ENCODE measurements at places on chromosomes 7 and 10.

DNA sequence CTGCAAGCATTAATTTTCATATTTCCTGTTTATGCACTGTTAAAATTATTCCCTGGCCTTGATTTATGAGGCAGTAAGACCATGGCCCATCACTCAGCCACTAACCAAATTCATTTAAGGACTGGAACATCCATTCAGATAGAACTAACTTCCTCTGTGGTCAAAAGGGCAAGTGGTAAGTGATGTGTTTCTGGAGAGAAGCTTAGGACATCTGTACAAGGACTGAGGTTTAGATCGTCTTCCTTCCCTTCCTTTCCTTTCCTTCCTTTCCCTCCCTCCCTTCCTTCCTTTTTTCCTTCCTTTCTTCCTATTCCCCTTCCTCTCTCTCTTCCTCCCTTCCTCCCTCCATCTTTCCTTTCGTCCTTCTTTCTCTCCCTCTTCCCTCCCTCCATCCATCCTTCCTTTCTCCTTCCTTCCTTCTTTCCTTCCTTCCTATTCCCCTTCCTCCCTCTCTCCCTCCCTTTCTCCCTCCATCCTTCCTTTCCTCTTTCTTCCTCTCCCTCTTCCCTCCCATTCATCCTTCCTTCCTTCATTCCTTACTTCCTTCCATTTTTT is 1019.4 kb downstream of the TYW1 start:
- no peak for DNase-seq

DNA sequence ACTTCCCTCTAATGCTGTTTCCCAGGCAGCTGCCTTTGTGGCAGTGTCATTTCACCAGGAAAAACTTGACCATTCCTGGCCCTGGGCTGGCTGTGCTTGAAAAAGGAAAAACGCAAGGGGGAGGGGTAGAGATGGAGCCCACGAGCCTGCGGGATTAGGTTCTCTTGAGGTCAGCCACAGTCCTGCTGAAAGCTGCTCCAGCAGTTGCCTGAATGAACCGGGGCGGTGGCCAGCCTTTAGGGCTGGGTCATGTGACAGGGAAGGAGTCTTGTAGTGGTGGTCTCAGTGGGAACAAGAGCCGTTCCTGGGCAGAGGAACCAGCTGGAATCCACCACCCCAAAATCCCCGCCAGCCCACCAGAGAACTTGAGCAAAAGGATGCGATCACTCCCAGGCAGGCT is 51.2 kb upstream of the LRRC4 start:
- DNase-seq, result no peak

GRCh38 chr10:4285121-4285520 is 500.1 kb upstream of the KLF6 start:
- no peak for DNase-seq

DNA sequence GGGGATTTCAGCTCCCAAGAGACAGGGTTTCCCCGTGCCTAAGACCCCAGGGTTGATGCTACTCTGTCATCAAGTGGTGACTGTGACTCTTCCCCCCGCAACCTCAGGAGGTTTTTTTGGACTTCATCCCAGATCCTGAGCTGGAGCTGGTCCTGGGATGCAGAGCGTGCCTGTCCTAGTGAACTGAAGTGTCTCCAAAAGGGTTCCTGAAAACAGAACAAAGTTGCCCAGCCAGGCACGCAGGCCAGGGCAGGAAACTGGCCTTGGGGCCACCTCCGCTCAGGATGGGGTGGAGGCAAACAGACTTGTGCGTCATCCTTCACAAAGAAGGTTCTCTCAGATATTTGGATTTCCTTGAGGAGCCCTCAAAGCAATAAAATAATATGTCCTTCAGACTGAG is 118.9 kb downstream of the ITIH5 start:
- no peak for DNase-seq

- DNase-seq, result no peak
Measured at GRCh38 chr7:84191842-84192241, 2.7 kb downstream of the SEMA3A start.

GRCh38 chr7:271266-272107 is 18.5 kb upstream of the FOXL3 start:
- DNase-seq, result no peak

DNA sequence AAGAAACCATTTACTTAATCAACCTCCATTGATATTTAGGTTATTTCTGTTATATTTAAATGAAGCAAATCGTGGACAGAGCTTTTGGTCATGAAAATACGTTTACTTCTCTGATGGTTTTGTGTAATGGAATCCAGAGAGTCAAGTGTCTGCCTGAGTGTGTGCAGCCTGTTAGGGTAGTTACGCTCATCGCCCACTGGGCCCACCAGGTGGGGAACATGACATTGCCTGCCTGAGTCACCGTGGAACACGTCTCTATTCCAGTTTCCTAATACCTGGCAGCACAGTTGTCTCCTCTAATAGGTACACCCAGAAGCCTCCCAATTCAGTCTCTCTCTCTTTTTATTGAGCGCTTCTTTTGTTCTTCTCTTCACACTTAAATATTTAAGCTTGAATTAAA is 91.0 kb downstream of the ADCY1 start:
- DNase-seq, result peak; percentile 50

DNA sequence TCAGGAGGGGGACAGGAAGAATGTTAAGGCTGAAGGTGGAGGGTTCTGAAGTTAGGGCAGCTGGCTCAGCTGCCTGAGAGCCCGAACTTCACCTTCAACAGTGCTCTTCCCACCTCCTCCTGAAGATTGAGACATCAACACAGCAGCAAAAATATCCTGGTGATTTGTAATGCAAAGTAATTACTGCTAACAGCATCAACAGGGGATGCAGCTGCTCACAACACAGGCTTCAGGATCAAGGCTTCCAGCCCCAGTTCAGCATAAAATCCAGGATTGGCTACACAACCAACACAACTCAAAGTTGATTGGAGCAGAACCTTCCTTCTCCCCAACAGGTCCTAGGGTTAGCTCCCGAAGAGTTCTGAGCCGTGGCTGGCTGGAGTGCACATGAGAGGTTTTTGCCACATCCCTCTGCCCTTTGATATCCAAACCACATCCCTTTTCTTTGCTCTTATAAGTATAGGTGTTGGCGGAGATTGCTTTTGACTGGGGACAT is 242.4 kb downstream of the KIAA1217 start:
- DNase-seq, result no peak

DNA sequence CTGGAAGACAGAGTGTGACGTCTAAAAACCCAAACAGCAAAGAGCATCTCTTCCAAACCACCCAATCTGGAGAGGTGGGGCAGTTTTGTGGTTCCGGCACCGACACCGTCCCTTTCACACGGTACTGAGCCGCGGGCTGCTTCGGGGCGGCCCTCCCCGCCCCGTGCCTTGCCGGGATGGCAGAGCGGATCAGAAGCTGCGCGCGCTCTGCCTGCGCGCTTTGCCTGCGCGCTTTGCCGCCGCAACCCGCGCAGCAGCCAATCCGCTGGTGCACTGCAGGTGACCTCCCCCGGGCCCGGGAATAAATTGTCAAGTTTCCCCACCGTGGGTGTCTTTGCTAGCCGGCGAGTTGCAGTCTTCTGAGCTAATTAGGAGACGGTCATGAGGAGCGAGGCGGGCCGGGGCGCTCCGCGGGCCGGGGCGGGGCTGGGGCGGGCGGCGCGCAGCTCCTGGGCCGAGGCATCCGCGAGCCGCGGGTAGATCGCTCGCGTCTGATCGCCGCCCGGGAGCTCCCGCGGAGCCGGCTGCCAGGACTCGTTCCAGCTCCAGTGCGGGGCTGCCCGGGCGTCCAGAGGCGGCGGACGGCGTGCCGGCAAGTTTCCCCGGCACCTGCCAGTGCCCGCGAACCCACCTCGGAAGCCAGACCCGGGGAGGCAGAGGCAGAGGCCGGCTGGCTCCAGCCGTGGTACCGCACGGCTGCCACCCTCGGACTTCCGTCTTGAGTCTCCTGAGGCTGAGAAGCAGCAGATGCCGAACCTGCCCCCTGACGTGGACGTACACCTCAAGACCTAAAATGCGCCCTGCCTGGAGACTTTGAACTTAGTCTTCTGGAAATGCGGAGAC is 536.0 kb upstream of the GALNT17 start:
- DNase-seq, result no peak

DNA sequence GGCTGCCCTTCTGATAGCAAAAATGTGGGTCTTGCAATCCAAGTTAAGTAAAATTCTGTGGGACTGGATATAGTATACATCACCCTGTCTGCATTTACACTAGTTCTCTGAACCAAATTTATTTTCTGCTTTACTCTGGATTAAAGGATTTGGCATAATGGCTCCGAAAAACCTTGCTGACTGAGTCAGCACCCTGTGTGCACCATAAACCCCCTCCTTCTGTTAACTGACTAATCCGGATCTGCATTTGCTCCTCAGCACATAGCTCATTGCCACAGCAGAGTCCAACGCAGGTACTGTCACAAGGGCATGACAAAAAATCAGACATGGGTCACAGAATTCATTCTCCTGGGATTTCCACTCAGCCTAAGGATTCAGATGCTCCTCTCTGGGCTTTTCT is 1.3 kb downstream of the OR2A5 start:
- no peak for DNase-seq

GRCh38 chr7:112238852-112239610 is 32.5 kb downstream of the ZNF277 start:
- DNase-seq, result no peak

GRCh38 chr10:6320320-6321010 is 117.7 kb downstream of the PFKFB3 start:
- no peak for DNase-seq

DNA sequence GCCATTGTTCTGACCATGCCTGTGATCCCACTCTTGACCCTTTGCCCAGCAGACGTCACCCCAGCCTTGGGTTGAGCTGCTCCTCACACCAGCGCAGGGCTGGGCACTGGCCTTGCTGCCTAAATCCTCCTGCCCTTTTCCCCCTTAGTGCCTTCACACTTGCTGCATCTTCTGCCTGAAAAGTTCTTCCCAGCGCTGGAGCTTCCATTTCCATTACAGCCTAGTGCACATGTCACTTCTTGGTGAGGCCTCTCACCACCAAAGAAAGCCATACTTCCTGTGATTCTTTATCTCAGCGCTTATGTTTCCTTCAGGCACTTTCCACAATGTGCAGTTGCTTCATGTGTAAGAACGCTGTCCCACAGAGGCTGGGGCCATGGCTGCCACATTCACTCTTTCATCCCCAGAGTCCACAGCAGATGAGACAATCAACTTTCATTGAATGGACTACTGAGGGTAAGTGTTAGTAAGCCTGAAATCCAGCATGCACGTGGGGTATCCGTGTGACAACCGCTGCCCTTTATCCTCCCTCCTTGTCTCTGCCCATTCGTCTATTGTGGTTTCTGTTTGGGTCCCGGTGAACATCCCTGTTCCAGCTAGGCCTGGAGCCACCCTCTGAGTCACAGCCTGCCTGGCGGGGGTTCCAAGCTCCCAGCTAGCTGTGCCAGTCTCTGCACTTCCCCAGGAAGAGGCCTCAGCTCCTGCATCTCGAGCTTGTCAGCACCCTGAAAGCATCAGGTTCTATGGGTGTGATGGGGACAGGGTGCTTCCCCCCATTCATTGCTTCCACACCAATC is 37.3 kb downstream of the ADRA2A start:
- DNase-seq, result peak; percentile 59

DNA sequence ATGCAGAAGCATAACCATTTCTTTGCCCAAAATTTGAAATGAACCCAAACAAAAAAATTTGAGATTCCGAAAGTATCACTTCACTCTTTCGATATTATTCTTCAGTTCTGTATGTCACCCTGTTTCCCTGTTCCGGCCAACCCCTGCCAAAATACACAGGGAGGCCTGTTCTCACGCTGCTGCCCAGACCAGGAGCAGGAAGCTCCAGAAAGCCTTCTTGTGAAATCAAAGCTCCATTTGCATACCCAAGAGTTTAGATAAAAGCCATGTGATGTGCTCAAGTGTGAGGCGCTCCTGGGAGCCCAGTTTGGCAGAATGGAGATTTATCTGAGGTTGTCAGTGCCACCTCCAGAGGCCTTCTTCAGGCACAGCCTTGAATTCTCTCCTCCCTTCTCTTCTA is 236.2 kb downstream of the FGFR2 start:
- no peak for DNase-seq

DNA sequence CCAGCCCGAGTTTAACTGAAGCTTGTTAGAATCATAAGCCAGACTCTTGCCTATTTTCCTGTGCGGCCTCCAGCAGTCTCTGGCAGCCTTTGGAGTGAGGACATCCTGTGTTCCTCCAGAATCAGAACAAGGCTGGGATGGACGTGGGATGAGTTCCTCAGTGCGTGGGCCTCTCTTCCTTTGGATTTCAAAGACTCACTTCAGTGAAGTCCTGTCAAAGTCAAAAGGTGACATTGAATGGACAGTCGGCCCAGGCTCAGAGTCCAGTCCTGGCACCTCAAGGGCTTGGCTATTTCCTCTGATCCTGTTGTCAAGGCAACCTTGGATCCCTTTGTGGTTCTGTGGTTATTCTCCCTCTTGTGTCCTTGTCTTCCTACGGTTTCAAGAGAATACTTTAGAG is 21.4 kb upstream of the SMC3 start:
- no peak for DNase-seq

GRCh38 chr7:49596701-49597491 is 176.5 kb upstream of the VWC2 start:
- DNase-seq, result no peak

DNA sequence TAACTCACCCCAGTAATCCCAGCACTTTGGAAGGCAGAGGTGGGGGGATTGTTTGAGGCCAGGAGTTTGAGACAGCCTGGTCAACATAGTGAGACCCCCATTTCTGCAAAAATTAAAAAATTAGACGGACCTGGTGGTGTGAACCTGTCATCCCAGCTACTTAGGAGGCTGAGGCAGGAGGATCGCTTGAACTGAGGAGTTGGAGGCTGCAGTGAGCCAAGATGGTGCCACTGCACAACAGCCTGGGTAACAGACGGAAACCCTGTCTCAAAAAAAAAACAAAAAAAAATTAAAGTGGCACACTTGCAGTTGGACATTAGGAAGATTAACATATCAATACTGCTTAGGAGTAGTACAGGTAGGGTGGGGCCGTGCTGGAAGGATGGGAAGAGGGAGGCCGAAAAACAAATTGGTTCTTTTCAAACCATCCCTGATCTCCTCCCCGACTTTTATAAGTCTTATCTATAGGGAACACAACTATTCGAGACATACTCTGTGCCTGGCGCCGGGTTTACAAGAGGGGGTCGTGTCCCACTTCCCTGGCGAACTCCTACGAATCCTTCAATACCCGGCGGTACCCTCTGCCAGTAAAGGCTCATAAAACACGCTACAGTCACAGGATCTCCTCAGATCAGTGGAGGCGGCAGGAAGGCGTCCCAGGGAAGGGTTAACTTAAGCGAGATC is 628 bp downstream of the TAF6 start:
- no peak for DNase-seq

DNA sequence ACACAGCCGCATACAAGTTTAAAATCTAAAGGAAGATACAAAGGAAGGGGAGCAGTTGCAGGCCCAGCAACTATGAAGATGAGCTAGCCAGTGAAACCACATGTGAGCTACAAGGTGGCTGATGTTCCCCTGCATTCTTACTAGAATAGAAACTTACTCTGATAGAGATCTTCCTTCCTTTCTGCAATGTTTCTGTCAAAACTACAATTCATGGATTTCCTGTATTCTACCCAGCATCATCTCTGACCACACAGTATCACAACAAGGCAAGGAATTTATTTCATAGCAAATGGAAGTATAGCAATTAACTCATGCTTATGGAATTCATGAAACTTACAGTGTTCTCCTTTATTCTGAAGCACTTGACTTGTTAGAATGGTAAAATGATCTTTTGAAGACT is 68.7 kb upstream of the AASS start:
- DNase-seq, result no peak
